Urothelium cell line (cell line): ENCODE measurements at places on chromosomes 4 and X.

GRCh38 chr4:1206299-1207156, 34.1 kb upstream of the SPON2 start:
- no peak for DNase-seq

DNA sequence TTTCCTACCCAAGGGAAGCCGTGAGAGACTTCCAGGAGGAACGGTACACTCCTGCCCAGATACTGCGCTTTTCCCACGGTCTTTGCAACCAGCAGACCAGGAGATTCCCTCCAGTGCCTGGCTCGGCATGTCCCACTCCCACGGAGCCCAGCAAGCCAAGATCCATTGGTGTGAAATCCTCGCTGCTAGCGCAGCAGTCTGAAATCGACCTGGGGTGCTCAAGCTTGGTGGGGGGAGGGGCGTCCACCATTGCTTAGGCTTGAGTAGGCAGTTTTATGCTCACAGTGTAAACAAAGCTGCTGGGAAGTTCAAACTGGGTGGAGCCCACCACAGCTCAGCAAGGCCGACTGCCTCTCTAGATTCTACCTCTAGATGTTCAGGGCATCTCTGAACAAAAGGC, 284.8 kb upstream of the FGF13 start:
- no peak for DNase-seq

DNA sequence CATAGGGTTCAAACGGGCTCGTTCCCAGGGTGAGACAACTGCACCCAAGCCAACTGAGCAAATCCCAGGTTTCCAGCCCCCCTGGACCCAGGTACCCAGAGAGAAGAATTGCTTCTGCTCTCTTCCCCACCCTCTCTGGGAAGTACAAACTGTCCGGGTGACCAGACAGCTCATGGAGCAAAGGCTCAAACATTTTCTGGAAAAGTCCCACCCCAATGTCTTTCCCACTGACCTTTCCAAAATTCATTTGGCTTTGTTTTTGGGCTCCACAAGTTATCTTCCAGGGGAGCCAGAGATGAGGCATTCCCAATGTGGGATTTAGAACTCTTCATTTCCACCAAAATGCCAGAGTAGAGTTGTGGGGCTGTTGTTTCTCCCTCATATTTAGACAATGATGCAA, 80.2 kb upstream of the PLAC1 start:
- DNase-seq: no peak

DNA sequence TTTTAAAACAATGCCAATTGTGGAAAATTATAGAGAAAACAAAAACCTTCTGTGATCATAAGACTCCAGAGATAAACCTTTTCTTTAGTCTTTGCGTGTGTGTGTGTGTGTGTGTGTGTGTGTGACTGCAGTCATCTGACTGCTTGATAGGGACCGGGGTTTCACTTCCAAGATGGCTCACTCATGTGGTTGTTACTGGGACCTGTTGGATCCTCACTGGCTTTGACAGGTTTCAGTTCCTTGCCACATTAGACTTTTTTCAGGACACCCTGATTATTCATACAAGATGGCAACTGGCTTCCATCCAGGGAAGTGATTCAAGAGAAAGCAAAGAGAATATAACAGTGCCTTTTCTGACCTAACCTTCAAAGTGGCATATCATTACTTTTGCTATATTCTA, 21.9 kb upstream of the MAD2L1 start:
- DNase-seq: no peak

GRCh38 chr4:150218447-150218846, 140.2 kb downstream of the DCLK2 start:
- no peak for DNase-seq

DNA sequence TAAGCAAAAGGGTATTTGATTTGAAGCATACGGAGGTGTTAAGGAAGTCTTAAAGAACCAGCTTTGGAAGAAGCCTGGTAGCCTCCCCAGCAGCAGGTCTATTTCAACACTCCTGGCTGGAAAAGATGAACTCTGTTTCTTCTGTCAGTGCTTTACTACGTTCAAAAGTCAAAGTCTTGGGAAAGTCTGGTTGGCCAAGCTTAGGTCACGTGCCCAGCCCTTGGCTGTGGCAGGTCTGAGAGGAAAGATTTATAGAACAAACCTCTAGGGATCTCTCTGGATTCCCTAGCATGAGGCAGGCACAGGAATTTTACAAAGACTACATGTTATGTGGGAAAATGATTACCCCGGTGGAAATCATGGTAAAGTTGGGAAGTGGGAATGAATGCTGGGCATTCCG, 8.6 kb upstream of the ARHGAP10 start:
- DNase-seq: no peak

- DNase-seq: no peak
These were observed 72.2 kb upstream of the ATP6AP2 start for GRCh38 chrX:40508560-40508959.

DNA sequence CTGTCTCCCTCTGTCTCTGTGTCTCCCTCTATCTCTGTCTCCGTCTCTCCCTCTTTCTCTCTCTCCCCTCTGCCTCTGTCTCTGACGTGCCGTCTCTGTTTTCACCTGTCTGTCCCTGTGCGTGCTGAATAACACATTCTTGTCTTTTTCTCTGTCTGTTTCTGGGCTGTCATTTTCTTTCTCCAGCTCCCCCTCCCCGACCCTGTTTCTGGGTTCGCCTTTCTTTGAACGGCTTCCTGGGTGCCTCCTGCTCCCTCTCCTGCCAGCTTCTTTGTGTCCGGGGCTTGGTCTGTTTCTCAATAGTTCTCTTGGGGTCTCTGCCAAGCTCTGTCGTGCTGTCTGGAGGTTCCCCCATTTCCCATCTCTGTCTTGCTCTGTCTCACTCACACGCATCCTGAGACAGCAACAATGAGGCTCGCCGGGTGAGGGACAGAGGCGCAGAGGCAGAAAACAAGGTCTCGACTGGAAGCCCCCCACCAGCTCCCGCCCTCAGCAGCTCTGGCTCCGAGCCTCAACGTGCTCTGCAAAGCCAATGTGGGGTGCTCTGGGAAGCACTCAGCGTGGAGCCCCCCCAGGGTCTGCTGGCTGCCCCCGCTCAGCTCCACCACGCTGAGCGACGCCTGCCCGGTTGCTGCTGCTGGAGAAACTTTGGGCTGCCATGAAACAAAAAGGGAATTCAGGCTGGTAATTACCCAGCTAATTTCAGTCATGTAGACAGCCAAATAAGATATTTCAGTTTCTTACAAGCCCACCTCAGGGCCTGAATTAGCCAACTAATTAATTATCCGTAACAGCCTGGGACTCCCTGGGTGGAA, 3.4 kb downstream of the CPLX1 start:
- no peak for DNase-seq

DNA sequence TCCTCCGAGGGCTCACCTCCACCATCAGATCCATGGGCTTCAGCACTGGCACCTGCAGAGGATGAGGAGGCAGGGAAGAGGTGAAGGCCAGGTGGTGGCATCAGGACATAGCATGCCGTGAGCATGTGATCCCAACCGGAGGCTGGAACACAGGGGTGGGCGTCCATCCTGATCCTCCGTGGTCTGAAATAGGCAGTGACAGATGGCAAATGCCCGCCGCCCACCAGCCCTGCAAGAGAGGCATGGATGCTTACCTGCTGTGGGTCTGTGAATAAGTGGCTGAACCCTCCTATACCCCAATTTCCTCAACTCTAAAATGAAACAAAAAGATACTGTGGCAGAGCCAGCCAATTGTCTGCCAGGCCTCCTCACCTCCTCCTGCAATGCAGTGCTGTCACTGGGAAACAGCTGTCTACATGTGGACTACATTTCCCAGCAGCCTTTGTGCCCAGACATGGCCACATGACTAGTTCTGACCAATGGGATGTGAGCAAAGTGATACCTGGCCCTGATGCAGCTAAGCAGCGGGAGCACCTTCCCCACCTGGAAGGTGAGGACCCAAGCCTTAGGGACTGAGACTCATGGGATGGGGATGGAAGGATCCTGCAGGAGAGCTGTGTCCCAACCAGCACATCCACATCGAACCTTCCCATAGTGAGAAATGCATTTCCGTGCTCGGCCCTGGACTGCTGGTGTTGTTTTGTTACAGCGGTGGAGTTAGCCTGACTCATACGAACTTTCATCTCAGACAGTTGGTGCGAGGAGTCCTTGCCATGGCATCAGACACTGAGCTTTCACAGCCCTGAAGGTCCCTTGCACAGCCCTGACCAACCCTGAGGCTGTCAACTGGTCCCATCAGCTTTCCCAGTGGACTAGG, 99.5 kb downstream of the PPP2R2C start:
- peak; percentile 61 for DNase-seq

GRCh38 chrX:81979806-81980515, 778.1 kb downstream of the SH3BGRL start:
- DNase-seq: no peak

DNA sequence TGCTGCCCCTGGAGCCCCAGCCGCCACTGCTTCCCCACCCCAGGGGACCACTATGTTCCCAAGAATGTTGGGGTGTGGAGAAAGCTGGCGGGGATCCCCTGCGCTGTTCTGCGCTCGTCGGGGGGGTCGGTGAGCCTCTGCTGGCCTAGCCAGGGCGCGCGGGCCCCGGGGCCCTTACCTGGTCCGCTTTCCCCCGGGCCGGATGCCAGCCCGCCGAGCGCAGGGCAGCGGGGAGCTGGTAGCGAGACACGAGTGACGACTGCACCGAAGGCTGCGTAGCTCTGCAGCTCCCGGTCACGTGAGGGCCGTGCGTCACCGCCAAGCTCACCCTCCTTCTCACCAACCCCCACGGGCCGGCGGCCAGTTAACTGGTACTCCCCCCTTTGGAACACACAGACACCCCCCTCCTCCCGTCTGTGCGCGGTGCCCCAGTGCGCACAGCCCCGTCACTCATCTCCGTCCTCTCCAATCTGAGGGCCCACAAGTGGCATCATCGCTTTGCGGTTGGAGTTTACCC, at the start of gene BEX1:
BEX1 (minus strand) TSS at position 254 of the 517 bp plus-strand sequence. CDS start 897 bp downstream, outside the sequence.
- peak; percentile 75 for DNase-seq

DNA sequence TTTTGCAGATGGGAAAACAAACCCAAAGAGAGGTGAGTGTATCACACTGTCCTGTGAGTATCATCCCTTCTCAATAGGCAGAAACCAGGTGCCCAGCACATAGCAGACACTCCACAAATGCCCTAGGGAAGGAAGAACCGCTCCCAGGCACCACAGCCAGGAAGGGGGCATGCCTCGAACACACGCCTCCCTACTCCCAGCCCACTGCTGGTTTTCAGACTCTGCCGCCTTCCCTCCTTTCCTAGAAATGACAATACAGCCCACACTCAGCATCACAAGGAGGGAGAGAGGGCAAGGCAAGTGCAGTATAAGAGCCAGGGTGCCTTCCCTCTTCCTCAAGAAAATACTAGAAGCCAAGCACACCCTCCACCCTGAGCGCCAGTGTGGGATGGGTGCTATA, 16.2 kb downstream of the JAKMIP1 start:
- no peak for DNase-seq

- DNase-seq: no peak
These were observed 35.6 kb downstream of the GEMIN8 start for GRCh38 chrX:13994104-13994503.

DNA sequence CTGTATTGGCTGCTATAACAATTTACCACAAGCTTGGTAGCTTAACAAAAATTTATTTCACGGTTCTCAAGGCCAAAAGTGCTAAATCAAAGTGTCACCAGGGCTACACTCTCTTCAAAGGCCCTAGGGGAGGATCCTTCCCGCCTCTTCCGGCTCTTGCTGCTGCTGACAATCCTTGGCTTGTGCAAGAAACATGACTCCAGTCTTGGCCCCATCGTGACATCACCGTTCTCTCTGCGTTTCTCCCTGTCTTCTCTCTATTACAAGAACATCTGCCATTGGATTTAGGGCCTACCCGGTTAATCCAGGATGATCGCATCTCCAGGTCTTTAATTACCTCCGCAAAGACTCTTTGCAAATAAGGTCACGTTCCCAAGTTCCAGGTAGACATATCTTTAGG, 10.4 kb upstream of the CLCN4 start:
- no peak for DNase-seq
